ENCODE measurements at places on chromosomes 3 and 15. TPM values are rescaled to one million over a fixed set of nuclear protein-coding genes. Genes with fewer than 3 reads are reported as not detected.

Gene SLC12A1
- total RNA-seq: 0.04 TPM

Gene TIPIN
- 18.5 TPM for total RNA-seq

Gene ERICH6
- total RNA-seq: 0.23 TPM

Gene NOX5
- 1.2 TPM for total RNA-seq

Gene CACNA2D3
- not detected for total RNA-seq

Gene CLDN16
- not detected for total RNA-seq

Gene PARP15
- total RNA-seq: 0.05 TPM

DNA sequence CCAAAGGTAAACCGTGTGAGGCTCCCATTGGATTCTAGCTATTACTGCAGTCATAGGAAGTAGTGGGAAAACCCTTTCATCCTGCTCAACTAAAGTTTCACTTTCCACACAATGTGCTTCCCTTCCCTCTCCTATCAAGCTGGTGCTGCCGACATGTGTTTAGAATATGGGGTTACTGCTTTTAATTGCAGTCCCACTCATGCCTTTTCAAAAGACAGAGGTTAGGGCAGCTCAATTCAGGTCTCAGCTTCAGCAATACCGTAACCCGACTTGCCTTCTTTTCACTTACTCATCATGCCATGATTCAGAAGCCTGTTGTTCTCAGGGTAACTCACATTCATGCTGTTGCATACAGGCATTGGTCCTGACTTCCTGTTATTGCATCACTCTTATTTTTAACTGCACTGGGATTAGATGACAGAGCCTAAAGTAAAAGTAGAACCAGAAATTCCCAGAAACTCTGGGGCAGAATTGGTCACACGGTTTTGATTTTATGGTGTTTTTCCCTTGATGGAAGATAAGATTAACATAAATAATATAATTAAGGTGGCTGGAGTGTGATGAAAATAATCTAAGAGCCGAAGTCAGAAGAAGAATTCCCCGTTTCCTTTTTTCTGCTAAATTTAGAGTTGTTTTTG is 45.7 kb downstream of the C2CD4B start:
- ATAC-seq: peak; percentile 91

DNA sequence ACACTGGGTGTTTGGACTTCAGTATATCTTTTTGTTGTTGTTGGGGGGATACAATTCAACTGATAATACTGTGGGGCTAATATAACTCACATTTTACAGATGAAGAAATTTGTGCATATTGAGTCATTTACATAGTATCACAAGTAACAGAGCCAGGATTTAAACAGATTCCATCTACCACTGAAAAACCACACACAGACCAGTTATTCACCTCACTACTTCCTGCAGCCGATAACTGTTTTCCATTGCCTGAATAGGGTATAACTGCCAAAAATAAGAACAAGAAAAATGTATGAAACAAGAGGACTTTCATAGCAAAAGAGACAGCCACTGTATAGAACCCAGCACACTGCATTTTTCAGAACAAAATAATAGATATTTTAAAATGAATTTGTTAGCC is 215.8 kb upstream of the CNTN6 start:
- ATAC-seq: no peak

DNA sequence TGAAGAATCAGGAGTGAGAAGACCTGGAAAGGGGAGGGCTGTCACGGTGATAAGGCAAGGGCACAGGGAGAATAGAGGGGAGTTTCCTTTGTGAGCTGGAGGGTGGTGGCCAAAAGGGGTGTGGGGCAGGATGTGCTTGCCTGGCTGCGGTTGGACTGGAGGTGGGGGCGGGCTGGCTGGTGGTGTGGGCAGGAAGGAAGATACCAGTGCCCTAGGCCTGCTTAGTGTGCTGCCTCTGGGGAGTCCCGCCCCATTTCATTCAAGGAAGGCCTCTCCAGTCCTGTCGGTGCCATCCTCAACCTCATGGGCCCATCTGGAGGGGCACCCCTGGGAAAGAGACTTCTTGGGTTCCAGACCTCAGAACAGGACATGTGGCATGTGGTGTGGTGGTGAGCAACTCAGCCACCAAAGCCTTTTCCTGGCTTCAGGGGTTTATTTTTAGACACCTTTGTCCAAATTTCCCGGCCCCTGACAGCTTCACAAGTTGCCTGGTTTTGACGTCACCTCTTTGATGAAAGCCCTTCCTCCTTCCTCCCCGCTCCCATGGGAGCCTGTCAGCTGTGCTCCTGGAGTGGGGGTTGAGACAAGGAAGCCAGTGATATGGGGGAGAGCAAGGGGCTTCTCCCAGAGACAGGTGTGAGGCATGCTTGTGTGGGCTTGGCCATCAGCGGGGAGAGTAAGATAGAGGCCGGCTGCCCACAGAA is 15.6 kb downstream of the TEX264 start:
- peak; percentile 51 for ATAC-seq

GRCh38 chr15:55319537-55320237 is 665 bp downstream of the PIGB start:
- no peak for ATAC-seq

DNA sequence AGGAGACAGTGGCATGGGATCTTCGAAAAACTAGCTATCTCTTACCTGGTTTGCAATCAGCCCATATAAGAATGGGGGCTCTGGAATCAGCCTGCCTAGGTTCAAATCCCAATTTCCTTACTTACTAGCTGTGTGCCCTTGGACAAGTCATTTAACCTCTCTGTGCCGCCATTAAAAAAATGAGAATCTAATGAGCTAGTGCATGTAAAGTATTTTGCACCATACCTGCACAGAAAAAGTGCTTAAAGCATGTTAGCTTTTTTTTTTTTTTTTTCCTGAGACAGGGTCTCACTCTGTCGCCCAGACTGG is 181.8 kb downstream of the SHQ1 start:
- no peak for ATAC-seq

GRCh38 chr3:75768303-75769017 is 16.9 kb downstream of the ZNF717 start:
- no peak for ATAC-seq

DNA sequence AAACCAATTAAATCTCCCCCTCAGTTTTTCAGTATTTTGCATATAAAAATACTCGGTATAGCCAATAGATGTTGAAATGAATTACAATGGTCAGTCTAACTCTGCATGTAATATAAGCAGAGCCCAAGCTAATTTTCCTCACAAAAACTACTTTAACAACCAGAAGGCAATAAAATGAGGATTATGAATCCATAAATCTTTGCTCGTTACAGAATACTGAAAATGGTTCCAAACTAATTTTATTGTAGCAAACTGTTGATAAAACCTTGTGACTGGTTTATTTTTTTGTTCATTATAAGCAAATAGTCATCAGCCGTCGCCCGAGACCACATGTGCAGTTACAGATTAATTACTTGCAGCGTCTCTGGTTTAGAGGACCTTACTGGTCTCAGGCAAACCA is 183.2 kb downstream of the SSR3 start:
- no peak for ATAC-seq

DNA sequence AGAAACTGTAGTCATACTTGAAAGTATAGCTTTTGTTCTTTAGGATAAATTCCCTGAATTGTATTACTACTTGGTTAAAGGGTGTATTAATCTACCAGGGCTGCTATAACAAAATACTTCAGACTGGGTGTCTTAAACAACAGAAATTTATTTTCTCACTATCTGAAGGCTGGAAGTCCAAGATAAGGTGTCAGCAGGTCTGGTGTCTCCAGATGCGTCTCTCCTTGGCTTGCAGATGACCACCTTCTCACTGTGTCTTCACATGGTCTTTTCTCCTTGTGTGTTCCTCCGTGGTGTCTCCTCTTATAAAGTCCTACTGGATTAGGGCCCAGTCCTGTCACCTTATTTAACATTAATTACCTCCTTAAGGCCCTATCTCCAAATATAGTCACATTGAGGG is 33.7 kb downstream of the MED12L start:
- no peak for ATAC-seq

DNA sequence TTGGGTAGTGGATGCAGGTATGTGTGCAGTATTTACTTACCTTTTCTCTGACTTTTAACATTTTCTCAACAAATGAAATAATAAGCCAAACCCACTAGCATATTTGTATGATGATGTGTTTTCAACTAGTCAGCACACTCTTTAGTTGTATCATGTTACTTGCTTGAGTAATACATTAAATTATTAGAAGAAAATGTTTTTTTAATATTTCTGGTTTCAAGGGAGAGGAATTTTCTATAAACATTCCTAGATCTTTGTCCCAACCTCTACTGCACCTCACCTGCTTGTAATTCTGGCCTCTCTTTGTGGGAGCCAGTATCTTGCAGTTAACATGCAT is 161.8 kb upstream of the CBLB start:
- no peak for ATAC-seq

- ATAC-seq: no peak
Measured at GRCh38 chr3:123169492-123169929, 32.2 kb upstream of the SEC22A start.

DNA sequence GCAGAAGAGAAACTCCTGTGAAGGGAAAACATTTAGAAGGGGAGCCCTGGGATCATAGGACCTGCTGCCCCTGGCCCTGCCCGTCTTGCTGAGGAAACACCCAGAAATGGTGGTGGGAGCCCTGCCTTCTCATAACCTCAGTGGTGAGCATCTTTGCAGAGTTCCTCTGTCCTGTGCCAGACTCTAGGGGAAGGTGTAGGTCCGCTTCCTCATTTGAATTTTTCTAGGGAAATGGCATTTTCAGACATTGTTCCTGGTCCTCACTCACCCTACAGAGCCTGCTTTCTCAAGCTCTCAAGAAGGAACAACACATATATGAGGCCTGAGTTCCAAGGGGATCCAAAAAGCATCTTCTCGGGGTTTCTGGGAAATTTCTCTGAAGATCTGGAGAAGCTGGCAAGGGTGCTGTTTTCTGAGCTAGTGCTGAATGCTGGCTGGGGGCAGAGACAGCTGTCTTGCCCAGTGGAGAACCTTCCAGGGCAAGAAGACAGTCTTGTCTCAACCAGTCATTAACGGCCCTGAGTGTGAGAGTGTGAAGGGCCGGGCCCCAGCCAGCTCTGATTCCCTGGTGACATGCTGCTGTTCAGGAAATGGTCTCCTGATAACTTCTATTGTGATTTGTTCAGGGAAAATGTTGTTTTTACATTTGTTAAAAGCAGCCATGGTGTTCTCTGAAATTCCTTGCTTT is 283.1 kb upstream of the LRRFIP2 start:
- ATAC-seq: no peak

DNA sequence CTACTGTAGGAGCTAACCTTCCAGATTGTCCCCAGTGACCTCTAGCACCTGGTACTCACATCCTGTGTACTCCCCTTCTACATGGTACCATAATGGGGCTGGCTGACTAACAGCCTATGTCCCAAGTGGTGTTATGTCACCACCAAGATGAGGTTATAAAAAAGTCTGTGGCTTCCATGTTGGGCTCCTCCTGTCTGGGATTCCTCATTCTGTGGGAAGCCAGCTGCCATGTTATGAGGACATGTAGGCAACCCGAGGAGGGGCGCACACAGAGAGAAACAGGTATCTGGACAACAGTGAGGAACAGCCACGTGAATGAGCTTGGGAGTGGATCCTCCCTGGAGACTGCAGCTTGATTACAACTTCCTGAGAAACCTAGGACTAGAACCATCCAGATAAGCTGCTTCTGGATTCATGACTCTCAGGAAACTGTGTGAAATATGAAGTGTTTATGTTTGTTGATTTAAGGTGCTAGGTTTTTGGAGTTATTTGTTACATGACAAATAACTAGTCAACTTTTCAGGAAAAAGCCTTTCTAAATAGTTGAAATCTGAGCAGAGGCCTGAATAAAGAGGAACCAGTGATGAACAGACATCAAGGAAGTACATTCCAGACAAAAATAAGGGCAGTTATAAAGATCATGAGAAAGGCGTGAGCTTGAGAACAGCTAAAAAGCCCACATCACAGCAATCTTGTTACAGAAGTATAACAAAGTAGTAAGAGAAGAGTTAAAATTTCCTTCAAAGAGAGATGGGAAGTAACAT is 21.7 kb downstream of the GOLIM4 start:
- no peak for ATAC-seq

DNA sequence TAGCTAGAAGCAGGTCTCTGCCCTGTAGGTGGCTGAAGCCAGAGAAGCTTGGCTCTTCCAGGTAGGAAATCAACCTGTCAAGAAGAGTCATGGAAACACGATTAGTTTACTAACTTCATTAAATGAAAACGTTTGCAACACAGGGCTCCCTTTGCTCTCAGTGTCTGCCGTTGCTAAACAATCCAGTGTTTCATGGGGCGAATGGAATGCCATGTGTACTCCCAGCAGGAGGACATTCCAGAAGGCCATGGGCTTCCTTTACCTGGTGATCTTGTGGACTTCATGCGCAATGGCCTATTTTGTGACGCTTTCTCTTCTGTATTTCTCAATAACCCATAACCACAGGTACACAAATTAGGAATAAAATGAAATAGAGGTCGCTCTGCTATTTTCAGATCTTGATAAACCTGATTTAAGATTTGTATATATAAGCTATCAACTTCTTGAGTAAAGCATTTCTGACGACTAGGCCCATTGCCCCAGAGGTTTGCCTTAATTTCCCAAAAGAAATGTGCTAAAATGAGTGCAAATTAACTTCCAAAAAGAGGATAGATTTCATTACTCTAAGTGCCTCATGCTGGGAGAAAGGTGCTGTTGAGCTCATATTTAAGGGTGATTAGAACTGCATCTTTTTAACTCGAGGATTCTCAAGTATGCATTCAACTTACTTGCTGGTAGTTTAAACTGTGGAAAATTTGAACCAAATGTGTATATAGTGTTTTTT is 171.0 kb downstream of the EPHA3 start:
- ATAC-seq: peak; percentile 70

- ATAC-seq: no peak
Measured at GRCh38 chr3:122104515-122105194, 49.5 kb downstream of the CD86 start.

DNA sequence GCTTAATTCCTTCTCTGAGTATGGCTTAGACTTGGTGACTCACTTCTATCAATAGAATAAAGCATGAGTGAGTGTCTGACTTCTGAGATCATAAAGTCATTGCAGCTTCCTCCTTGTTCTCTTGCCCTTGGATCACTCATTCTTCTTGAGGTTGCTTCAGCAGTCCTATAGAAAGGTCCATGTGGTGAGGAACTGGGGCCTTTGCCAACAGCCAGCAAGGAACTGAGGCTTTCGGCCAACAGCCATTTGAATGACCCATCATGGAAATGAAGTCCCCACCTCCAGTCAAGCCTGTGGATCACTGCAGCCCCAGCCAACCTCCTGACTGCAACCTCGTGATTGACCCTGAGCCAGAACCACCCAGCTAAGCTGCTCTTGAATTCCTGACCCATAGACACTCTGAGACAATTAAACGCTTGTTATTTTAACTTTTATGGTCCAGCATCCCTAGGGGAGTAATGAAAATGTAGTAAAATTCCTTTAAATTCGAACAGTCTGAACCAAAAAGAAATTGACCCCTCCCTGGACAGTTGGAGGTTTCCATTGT is 84.5 kb downstream of the WDR76 start:
- ATAC-seq: no peak

- no peak for ATAC-seq
Measured at GRCh38 chr15:97014001-97014400, 683.5 kb downstream of the NR2F2 start.

- ATAC-seq: no peak
Measured at GRCh38 chr3:173957646-173958045, 560.1 kb downstream of the NLGN1 start.

DNA sequence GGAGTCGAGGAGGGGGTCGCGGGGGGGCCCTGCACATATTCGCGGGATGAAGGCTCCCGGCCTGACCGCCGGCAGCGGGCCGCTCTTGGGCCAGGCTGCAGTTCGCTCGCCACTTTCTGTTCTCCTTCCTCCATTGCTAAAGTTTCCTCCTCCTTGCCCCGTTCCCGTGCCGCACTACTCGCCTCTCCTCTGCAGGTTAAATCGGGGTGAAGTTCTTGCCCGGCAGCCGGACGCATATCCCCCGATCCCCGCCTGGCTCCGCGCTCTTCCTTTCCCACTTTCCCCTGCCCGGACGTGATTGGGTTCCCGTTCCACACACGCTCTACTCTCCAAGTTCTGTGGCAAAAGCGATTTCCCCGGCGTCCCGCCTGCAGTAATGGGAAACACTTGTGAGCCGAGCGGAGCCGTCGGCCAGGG is 556 bp downstream of the CRYBG3 start:
- no peak for ATAC-seq

All from motor neuron (in vitro differentiated cells).